ENCODE measurements at places on chromosomes 11 and 22.

DNA sequence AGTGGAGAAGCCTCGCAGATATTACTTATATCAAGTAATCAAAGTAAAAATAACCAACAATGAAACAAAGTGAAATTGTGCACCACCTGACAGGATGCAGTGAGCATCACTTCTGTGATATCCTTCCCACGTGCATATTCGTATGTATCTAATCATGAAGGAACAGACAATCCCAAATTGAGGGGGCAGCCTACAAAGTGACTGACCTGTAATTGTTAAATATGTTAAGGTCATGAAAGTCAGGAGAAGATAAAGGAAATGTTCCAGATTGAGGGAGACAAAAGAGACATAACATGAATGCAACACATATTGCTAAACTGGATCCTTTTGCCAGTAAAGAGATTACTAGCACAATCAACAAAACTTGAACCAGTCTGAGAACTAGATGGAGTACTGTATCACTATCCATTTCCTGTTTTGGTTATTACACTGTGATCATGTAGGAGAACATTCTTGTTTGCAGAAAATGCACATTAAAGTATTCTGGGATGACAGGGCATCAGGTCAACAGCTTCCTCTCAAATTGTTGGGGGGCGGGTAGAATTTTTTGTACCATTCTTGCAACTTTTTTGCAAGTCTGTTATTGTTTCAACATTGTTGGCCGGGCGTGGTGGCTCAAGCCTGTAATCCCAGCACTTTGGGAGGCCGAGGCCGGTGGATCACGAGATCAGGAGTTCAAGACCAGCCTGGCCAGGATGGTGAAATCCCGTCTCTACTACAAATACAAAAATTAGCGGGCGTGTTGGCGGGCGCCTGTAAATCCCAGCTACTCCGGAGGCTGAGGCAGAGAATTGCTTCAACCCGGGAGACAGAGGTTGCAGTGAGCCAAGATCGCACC is 2.0 kb downstream of the SBF2 start:
- DNase-seq = no peak

DNA sequence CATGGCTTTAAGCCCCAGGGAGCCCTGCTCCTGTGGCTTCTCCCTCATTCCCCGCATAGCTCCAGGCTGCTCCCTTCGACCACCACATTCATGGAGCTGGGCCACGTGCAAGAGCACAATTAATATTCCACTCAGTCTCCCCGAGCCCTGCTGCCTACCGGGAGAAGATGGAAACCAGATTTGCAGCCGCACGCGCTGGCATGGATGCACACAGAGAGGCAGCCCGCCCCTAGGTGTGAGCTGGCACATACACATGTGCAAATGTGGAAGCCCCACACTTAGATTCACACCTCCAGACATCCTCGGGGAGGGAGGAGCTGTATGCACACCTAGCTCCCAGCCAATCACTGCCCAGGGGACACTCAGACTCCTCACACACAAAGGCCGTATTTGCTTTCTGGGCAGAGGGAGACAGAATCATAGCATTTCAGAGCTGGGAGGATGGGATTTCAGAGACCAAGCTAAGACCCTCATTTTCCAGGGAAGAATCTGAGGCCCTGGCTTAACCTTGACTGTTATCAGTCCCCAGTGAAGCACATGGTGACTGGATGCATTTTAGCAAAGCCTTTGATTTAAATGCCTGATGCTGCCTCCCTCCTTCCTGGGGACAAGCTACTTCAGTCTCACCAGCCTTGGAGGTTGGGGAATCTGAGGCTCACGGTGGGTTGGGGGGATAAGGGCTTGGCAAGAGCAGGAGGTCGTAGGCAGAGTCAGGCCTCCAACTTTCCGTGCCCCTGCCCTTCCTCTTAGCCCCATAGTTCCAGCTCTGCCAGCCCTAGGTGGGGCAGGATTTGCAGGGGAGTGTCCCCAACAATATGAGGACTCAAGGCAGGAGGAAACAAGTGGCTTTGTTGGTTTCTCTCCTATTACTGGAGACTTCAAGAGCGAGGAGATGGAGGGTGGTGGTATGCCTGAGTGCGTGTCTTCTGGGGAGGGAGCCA is 5.3 kb upstream of the CREB3L1 start:
- DNase-seq = no peak

- DNase-seq = no peak
Measured at GRCh38 chr11:12625438-12626071, 48.7 kb upstream of the TEAD1 start.

DNA sequence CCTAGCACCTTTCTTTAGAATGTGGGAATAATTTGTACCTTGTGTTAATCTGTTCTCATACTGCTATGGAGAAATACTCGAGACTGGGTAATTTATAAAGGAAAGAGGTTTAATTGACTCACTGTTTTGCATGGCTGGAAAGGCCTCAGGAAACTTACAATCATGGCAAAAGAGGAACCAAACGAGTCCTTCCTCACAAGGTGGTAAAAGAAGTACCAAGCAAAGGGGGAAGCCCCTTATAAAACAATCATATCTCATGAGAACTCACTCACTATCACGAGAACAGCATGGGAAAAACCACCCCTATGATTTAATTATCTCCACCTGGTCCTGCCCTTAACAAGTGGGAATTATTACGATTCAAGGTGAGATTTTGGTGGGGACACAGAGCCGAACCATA is 127.1 kb upstream of the ANO3 start:
- DNase-seq = no peak

DNA sequence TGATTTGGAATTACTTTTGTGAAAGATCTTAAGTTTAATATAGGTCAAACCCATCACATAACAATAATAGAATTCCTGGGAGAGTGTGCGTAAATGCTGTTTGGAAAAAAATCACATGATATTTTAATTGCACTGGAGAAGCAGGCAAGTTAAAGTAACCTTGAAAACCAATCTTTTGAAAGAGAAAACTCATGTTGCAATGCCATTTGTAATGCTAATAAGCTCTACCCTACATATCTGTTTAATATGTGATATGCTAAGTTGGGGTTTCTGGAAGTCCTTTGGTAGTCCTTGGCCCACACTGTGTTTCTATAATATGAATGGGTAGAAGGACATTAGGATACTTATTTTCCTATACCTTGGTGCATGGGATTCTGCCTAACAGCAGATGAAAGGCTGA is 370.4 kb downstream of the DDX10 start:
- DNase-seq = no peak

- DNase-seq = no peak
Measured at GRCh38 chr22:30227438-30228228, 18.9 kb downstream of the LIF start.

GRCh38 chr22:45164270-45165088 is 754 bp downstream of the NUP50 start:
- peak; percentile 31 for DNase-seq

DNA sequence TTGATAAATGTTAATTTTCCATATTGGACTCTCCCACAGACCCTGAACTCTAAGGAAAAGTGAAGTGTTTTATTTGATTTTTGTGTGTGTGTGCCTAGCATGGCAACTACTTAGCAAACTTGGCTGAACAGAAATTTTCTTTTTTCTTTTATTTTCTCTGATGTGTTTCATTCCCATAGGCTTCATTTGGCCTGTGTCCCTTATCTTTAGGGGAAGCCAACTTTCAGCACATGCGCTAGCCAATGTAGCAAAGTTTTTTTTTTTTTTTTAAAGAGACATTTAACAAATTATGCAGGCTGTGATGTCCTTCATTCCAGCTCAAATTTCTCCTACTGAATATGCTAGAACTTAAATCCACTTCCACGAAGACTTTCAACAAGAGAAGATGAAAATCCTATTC is 14.2 kb downstream of the TCF20 start:
- no peak for DNase-seq

DNA sequence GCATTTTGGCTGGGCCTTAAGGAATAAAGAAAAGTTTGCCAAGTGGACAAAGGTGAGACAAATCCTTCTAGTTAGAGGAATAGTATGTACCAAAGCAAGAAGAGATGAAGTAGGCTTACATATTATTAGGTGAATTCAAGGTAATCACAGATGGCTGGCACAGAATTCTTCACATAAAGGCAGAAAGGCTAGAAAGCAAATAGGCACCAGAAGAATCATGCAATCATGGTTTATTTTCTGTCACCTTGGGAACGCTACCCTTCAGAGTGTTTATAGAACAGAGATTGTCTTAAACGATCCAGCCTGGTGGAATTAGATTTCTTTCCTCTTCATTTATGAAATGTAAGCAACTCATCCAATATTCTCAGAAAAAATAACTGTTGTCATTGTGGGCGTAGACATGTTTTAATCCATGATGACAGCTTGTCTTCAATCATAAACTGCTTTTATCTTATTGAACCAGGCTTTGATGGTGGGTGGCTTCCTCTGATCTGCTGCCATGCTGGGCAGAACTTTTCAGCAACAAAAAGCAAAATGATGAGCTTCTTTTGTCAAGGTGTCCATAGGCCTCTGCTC is 49.0 kb upstream of the CSNK2A3 start:
- DNase-seq = no peak

DNA sequence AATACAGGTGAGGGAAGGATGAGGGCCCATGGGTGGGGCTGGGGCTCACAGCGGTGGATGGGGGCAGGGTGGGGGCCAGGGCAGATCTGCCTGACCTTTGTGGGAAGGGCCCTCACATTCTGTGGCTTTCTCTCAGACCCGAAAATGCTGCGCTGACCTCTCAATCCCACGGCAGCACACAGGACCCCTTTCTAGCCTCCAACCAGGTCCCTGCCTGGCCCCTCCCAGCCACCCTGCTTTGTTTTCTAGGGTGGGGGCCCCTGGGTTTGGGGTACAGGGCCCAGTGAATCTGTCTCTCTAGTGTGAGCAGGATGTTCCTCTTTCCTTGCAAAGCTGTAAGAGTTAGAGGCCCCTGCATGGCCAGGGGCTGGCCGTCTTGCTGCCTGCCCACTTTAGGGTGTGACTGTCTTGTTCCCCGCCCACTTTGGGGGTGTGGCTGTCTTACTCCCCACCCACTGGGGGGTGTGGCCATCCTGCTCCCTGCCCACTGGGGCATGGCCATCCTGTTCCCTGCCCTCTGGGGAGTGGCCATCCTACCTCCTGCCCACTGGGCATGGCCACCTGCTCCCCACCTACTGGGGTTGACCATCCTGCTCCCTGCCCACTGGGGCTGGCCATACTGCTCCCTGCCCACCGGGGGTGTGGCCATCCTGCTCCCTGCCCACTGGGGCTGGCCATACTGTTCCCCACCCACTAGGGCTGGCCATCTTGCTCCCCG is 11.5 kb downstream of the PARVG start:
- no peak for DNase-seq

DNA sequence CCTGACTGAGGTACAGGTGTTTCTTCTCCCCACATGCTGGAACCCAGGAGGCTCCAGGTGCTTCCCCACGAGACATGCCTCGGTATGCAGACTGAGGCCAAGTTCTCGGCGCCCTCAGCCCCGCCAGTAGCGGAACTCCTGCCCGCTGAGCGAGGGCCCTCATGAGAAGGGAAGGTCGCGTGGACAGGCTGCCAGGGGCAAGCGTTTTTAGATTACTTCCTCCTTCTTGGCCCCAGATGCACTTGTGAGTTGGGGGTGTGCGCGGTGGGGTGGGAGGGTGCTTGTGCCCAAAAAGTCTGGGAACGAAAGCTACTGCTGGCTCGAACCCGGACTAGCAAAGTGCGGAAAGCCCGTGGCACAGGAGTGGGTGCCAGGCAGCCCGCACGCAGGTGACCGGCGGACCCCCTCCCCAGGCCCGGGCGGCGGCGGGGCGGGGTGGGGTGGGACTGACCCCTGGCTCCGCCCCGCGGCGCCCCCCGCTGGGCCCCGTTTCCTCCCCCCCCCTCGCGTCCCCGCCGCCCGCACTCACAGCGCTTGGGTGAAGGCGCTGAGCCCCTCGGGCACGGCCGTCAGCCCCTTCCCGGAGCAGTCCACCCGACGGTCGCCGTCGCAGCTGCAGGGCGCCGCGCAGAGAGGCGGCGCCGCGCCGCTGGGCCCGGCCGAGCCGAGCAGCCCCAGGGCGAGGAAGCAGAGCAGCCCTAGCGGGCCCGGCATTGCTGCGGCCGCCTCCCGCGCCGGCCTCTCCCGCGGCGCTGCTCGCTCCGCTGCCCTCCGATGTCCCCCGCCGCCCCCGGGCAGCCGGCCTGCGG is 797 bp downstream of the LGR4 start:
- peak; percentile 68 for DNase-seq

- DNase-seq = no peak
Measured at GRCh38 chr22:33580310-33580709, 340.0 kb downstream of the LARGE1 start.

Data from tongue (tissue), 3 donors.